ENCODE measurements at places on chromosomes 5 and 9.

DNA sequence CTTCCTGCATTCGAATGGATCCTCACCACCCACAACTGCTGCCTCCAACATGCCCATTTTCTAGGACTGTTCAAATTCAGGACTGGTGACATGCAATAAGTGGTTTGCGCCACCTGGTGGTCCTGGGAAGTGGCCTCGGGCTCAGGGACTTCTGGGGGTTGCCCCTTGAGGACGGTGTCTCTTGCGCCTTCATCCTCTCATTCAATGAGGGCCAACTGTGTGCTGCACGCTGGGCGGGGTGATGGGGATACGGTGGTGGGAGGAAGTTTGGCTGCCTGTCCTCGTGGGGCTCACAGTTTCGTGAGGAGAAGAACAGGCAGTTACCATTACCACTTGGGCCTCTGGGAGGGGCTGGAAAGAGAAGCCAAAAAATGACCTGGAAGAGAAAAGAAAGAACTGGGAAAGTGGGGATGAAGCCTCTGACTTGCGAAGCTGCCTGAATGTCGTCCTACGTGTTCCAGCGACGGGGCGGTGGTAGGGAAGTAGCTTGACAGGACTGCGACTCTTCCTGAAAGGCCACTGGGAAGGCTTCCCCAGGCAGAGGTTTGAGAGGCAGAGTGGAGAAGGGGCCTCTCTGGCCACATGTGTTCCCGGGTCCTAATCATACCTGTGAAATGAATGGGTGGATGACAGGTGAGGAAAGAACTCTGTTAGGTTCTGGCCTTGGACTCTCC, 49.0 kb downstream of the PSD2 start:
- peak; percentile 90 for DNase-seq

DNA sequence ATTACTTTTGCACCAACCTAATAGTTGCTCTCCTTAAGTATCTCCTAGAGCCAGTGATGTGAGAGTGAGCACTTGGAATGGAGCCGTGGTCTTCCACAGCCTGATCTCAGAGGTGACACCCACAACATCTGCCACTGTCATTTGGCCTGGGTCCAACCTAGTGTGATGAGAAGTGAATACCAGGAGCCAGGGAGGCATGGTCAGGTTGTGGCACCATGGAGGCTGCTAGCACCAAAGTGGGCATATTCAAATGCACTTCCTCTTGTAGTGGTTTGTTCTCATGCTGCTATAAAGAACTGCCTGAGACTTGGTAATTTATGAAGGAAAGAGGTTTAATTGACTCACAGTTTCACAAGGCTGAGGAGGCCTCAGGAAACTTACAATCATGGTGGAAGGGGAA, 22.6 kb upstream of the CEP72 start:
- DNase-seq: no peak

- DNase-seq: no peak
Observed at GRCh38 chr5:92715946-92716520, 865.0 kb downstream of the NR2F1-AS1 start.

- DNase-seq: no peak
Observed at GRCh38 chr5:124645396-124645795, 101.0 kb downstream of the ZNF608 start.

DNA sequence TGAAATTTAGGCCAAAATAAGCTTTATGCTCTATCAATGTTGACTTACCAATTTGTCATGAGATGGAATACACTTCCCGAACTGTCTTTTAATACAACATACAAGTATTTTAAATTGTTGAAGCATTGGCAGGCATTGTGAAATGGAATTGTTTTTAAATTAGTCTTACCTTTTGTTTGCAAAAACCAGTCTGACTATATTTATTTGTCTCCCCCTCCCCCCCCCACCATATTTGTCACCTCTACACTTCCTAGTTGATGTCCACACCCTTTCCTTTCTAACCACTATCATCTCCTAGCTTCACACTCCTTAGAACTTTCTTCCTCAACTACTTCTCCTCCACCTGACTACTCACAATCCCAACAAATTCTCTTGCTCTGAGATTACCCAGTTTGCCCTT, 40.9 kb downstream of the FAF2 start:
- no peak for DNase-seq

Measured in activated naive CD4-positive, alpha-beta T cell treated with anti-CD3 and anti-CD28 coated beads for 36 hours (primary cell).